ENCODE measurements at places on chromosomes 5 and 9.

GRCh38 chr5:171642894-171643293, 142.7 kb upstream of the SMIM23 start:
- no peak for DNase-seq

DNA sequence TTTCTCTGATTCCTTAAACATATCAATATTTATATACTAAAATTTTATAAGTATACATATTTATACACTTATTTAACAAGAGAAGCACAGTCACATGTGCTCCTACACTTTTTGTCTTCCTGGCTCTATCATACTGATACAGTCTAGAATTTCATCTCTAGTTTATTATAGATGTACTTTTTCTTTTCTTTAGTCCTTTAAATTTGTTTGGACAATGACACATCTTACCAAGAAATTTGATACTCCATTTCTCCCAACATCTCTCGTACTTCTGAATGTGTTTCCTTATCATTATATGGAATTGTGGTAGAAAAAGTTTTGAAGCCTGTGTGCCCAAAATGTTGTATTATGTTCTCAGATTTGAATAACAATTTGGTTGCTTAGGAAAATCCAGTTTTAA, 104.6 kb downstream of the DMRT2 start:
- no peak for DNase-seq

GRCh38 chr9:131747352-131747751, 7.5 kb upstream of the RAPGEF1 start:
- no peak for DNase-seq

GRCh38 chr9:127973169-127974000, 7.4 kb downstream of the EEIG1 start:
- DNase-seq = no peak

DNA sequence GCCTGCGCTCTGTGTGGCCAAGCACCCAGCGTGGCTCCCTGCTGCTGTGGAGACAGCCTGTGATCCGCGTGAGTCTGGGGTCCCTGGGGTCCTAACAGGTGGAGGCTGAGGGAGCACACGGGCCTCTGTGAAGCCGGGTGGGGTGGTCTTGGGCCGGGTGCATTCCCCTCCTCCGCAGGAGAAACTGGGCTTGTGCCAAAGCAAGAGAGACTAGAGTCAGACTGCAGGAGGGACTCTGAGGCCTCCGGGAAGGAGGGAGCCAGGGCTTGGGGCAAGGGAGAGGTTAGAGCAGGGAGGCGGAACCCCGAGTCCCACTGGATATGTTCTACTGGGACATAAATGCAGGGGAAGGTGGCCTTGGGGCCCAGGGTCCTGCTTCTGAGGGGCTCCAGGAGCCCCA, 10.5 kb downstream of the DNLZ start:
- no peak for DNase-seq

DNA sequence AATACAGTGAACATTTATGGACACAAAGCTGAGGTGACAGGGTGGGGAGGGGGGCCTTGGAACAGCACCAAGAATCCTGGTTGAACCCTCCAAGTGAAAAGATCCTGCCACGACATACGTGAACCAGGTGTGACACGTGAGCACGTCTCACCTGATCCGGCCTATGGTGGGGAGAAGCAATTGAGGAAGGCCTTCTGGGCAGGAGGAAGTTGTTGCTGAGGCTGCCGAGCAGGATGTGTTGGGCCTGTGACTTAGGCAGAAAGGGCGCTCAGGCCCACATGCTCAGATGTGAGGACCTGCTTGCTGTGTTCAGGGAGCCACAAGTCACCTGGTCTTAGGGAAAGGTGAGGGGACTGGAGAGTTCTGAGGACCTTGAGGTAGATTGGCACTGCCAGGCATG, 2.5 kb upstream of the MAPK9 start:
- DNase-seq = no peak

DNA sequence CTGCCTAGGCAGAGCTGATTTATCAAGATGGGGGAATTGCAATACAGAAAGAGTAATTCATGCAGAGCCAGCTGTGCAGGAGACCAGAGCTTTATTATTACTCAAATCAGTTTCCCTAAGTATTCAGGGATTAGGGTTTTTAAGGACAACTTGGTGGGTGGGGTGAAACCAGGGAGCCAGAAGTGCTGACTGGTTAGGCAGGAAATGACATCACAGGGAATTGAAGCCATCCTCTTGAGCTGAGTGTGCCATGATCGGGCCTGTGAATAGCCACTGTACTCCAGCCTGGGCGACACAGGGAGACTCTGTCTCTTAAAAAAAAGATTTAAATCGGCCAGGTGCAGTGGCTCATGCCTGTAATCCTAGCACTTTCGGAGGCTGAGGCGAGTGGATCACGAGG, 45.3 kb upstream of the CDK5RAP2 start:
- DNase-seq = no peak

GRCh38 chr9:89498852-89499480, 1.1 kb upstream of the SEMA4D start:
- no peak for DNase-seq

GRCh38 chr5:15627109-15627508, 127.1 kb downstream of the FBXL7 start:
- DNase-seq = no peak

DNA sequence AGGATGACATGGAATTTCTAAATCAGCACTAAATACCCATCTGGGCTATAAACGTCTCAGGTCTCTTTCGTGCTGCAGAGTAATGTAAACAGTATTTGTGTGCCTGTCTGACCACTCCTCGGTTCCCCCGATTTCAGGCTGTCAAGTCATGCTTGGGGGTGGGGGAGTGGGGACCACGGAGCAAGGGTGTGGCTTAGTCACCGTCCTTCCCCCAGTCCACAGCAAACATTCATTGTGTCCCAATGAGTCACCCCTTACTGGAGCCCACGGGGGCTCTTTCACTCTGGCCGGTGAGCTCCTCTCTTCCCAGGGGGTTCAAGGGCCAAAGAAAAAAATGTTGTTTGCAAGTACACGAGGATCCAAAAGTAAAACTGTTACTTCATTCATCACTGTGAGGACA, 72.4 kb upstream of the ICE1 start:
- DNase-seq = no peak

- DNase-seq = no peak
Measured at GRCh38 chr9:80928697-80929096, 760.6 kb downstream of the TLE1 start.

GRCh38 chr9:123536455-123536868, 180.5 kb downstream of the CRB2 start:
- no peak for DNase-seq
